CD8-positive, alpha-beta T cell (primary cell): ENCODE measurements at places on chromosomes 1 and 21.

GRCh38 chr1:46418976-46419375, 24.9 kb downstream of the FAAH start:
- DNase-seq = no peak

DNA sequence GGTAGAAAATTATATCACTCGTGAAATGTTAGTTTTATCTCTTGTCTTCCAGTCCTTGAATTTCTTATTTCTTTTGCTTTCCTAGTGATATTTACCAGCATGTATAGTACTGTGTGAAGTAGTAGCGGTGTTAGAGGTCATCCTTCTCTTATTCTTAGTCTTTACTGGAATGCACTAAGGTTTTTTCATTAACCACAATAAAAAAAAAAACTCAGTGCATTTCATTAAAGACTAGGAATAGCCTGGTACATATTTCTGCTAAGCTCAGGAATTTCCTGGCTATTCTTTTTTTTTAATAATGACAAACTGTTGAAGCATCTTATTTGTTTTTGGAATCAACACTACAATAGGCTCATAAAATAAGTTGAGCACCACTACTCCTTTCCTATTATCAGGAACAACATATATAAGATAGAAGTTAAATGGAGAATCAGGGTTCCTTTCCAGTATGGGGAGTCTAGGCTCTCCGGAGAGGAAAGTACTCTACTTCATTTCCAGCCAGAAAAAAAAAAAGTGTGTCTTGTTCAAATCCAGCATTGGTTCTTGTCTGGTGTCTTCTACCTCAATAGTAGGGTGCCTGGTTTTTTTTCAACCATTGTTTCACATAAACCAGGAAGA, 60.0 kb downstream of the TNFSF18 start:
- no peak for DNase-seq

DNA sequence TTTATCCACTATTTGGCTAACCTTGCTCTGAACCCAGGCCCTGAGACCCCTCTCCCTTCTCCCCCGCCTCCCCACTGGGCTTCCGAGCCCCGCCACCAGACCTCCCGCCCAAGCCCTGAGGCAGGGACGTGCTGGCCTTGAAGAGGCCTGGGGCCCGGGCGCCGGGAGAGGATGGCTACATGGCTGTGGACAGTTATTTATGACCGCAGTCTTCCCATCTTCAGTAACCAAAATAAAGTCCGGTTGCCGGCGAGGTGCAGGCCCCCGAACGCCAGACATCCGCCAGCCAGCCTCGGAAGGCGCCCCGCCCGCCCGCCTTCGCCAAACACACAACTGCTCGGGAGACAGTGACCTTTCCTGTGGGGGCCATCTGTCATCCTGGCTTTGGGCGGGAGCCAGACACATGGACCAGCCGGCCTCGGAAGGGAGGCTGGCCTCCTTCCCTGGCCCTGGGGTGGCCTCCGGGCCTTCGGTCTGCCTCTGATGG, 69.0 kb downstream of the DHRS3 start:
- DNase-seq = no peak

- no peak for DNase-seq
These were observed 22.1 kb downstream of the TMEM63A start for GRCh38 chr1:225860107-225860506.

DNA sequence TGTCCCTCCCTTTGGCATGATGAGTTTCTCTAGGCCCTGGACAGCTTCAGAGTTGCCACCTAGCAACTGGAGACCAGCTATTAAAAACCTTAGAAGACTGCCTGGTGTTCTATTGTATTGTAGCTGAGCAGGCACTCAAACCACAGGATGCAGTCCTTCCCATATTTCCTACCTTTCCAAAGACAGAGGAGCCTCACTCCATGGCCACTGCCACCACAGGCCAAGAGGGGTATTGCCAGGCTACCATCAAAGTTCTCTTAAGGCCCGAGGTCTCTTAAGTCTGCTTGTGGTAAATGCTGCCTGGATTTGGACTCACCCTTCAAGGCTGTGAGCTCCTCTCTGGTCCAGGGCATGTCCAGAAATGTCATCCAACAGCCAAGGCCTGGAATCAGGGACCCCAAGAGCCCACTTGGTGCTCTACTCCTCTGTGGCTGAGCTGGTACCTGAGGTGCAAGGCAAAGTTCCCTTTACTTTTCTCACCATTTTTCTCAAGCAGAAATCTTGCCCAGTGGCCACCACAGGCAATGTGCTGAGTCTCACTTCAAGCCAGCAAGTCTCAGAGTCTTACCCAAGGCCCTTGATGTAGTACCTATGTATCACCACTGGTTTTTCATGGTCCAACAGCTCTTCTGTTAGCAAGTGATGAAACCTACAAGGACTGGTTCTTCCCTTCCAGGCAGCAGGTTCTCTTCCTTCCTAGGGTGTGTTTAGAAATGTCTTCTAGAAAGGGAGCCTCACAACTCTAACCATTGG, 269.4 kb downstream of the AMY1C start:
- no peak for DNase-seq

GRCh38 chr21:29250636-29251035, 48.1 kb upstream of the BACH1 start:
- no peak for DNase-seq

DNA sequence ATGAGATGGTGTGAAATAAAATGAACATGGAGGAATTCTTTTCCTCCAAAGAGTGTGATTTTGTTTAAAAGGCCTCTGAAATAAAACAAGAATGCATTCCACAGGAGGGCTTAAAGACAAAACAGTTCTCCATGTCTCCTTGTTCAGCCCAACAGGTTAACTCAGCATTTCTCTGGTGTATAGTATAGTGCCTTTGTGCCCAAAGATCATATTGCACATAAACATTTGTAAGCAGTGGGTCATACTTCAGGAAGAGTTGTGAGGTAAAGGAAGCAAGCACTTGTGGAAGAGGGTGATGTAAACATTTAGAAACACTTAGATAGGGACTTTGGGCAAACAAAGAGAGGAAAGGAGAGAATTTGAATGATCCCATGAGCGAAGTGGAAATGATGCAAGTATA, 433.9 kb downstream of the SIPA1L2 start:
- no peak for DNase-seq

DNA sequence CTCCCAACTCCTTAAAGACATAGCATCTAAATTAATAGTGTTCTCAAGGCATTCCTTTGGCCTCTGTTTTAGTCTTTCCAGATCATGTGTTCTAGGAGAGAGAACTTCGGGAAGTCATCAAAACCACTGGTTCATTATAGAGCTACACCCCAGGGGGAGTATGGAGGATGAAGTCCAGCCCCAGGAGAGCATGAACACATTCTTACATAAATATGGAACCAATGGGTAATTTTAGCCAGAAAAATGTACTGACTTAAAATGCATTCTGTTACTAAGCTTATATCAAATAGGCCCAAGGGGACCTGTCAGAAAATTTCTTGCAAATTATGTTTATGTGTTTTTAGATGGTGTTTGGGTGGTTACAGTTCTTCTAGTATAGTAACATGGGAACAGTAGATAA, 165.2 kb downstream of the NTMT2 start:
- DNase-seq = no peak

- no peak for DNase-seq
These were observed 7.1 kb downstream of the BECN2 start for GRCh38 chr1:241964550-241965282.

- no peak for DNase-seq
These were observed 11.5 kb downstream of the NECAP2 start for GRCh38 chr1:16451841-16452528.

DNA sequence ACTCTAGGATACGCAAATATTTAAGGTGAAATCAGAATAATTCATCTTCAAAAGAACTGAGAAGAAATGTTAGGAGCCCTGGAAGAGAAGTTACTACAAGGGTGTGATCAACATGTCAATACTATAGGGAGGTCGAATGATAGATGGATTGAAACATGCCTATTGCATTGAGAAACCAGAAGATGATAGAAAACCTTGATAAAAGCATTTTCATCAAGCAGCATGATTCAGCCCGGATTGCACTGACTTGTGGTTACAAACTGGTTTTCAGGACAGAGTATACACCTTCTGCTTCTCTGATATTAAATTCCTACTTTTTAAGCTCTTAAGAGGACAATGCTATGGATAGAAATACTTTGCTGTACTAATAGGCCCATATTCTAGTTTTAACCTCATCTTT, 164.2 kb downstream of the FMN2 start:
- no peak for DNase-seq

GRCh38 chr1:37878071-37878470, 18.7 kb upstream of the MTF1 start:
- DNase-seq = no peak

- DNase-seq = no peak
These were observed 4.2 kb downstream of the PLA2G2F start for GRCh38 chr1:20143318-20143717.

- no peak for DNase-seq
These were observed 21.7 kb upstream of the ZNF362 start for GRCh38 chr1:33234588-33234990.

DNA sequence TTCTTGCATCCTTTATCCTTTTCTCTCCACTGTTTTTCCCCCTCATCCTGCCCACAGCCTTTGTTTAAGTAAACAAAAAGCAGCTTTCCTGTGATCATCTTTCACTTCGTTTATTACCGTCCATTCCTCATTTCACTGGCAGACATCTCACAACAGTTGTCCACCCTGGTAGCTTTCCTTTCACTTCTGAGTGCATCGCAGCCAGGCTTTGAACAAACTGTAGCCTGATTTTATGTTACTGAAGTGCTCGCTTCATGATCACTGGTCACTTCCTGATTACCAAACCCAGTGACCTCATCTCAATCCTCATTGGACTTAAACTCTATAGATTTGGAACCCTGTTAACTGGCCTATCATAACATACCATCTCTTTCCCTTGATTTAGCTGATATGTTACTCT, 67.7 kb downstream of the SDCCAG8 start:
- DNase-seq = no peak

DNA sequence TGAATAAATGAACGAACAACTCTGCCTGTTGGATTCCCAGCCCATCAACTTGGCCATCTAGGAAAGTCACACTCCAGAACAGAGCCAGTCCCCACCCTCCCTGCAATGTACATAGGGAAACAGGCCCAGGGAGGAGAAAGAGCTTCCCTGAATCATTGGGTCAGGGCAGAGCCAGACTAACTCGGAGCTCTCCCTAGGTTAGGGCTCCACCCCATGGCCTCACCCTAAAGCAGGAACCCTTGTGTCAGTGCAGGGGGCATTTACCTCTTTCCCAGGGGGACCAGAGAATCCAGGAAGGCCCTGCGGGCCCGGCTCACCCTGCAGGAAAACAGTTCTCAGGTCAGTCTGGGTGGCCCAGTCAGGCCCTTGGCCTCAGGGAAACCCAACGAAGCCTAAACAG, 11.6 kb downstream of the COL9A2 start:
- DNase-seq = no peak

- DNase-seq = no peak
These were observed 27.2 kb upstream of the SLC26A9 start for GRCh38 chr1:205970486-205970885.

DNA sequence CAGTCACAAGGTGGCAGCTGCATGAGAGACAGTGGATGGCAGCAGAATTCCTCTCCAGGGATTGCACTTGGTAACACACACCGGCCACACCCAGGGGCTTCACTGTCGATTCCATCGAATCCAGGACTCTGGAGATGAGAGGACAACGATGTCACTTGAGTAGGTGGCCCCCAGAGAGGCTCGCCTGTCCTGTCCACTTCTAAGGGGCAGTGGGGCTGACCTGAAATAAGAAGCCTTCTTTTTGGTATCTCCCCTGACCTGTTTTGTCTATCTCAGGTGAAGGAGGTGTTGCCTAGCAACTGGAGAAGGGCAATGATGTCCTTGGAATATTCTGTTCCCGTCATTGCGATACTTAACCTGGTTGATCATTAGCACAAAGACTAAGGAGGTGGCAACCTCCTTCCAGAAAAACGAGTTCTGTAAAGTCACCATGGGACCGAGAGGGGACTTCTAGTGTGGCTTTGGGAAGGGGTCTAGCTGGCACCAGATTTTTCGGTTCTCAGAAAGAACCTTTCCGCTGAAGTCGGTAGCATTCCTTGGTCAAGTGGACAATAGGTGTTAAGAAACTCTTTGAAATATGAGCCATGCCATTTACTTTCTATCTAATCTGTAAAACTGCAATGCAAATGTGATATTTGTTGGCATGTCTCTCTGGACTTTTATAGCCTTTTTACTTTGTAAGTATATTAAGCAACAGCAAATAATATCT, 85.2 kb upstream of the TMPRSS2 start:
- DNase-seq = no peak

- DNase-seq = no peak
These were observed 112.6 kb downstream of the PAX7 start for GRCh38 chr1:18743233-18743632.

- no peak for DNase-seq
These were observed 218.7 kb upstream of the FOXD3 start for GRCh38 chr1:63103682-63104081.

DNA sequence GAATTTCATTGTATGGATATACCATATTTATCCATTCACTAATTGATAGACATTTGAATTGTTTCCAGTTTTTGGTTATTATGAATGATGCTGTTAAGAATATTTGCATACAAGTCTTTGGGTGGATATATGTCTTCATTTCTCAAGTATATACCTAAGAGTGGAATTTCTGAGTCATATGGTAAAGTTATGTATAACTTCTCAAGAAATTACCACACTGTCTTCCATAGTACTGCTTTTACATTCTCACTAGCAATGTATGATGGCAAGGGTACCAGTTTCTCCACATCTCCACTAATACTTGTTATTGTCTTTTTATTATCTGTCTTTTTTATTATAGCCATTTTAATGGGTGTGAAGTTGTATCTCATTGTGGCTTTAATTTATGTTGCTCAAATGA, 74.6 kb upstream of the TENT5C start:
- no peak for DNase-seq

GRCh38 chr1:96388421-96389310, 332.9 kb upstream of the PTBP2 start:
- no peak for DNase-seq

GRCh38 chr1:54474310-54475251, 68.4 kb upstream of the SSBP3 start:
- DNase-seq = no peak

- no peak for DNase-seq
These were observed 389.7 kb downstream of the NTNG1 start for GRCh38 chr1:107530543-107530942.

DNA sequence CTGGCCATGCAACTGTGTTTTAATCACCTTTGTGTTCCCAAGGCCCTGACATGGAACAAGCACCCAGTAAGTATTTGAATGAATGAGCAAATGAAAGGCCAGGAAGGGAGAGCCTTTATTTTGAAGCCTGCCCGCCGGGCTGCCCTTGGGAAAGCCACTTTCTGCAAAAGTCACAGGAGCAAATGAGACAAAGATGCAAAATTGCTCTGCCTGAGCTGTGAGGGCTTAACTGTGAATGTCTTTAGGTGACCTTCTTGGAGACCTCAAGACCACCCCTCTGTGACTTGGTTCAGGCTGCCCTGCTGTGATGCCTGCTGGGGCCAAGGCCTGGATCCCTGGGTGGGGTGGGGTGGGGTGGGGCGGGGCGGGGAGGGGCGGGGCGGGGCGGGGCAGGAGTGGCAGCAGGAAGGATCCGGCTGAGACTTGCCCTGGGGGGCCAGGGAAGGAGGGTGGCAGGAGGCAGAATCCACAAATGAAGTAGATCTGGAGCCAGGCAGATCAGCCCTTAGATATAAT, 54.0 kb downstream of the RUNX3 start:
- no peak for DNase-seq

- DNase-seq = no peak
These were observed 112.8 kb downstream of the PLPP3 start for GRCh38 chr1:56466538-56466937.
